ENCODE measurements at places on chromosomes 3 and 15.

DNA sequence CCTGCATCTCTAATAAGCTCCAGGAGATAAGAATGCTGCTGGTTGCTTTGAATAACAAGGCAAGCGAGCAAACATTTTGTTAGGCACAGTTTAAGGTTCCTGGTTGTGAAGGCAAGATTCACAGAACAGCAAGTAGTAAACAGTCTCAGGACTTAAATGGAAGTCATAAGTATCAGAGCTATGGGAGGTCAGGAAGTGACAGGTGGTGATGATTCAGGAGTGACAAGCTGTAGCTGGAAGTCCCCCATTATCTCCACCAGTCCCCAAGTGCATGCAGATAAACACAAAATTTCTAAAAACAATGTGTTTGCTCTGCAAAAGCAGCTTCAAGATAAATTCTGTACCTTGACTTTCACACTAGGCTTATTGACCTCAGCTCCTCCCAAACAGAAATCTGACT lies 3.3 kb downstream of the FETUB start:
- DNase-seq, result no peak

- no peak for DNase-seq
These were observed 37.6 kb upstream of the TP63 start for GRCh38 chr3:189593581-189593980.

DNA sequence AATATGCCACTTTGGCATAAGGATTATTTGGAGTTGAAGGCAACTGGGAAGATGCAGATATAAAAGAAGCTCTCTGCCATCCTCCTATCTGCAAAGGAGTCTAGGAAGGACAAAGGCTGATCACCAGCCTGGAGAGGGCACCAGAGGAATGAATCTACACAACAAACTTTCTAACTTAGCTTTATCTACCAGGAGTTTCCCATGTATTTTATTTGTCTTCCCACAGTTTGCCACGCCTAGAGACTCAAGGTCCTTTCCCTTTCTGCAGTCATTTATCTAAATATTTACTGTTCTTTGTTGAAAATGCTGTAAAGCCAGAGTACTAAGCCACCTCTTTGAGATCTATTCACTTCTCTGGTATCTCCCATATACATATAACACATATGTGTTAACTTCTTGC lies 32.2 kb downstream of the GPR176 start:
- peak; percentile 37 for DNase-seq

- DNase-seq, result no peak
These were observed 111.0 kb downstream of the NSUN3 start for GRCh38 chr3:94173673-94174434.

DNA sequence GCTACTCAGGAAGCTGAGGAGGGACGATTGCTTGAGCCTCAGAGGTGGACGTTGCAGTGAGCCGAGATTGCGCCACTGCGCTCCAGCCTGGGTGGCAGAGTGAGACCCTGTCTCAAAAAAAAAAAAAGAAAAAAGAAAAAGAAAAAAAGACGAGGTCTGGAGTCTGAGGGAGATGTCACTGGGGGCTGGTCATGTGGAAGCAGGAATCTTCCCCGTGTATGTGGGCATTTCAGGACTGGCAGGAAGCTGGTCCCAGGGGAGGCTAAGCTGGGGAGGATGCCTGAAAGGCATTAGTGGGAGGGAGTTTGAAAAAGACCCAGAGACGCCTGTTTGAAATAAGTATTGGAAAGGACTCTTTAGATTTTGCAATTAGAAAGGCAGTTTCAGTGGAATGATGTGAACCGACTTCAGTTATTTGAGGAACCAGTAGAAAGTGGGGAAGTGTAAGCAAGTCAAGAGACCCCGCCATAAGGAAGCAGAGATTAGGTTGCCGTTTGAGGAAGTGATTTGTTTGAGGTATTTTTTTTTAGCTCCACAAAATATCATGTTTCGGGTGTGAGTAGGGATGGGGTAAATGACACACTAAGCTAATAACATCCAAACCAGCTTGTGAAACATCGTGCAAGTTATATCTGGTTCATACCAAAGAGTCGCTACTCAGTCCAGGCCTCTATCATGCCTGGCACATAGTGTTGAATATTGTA lies 55.5 kb downstream of the ST6GAL1 start:
- DNase-seq, result no peak

GRCh38 chr3:181885868-181886630 lies 174.3 kb downstream of the SOX2 start:
- DNase-seq, result no peak
